Epithelial cell of proximal tubule (primary cell): ENCODE measurements at places on chromosomes 12 and 14. TPM values are rescaled to one million over a fixed set of nuclear protein-coding genes. Genes with fewer than 3 reads are reported as not detected.

Gene POTEM
- not detected in 2 replicates for total RNA-seq

Gene SERPINA10
- not detected in 2 replicates for total RNA-seq

Gene KLRK1
- total RNA-seq: not detected in 2 replicates

Gene OR6C2
- not detected in 2 replicates for total RNA-seq

Gene FAM181A
- total RNA-seq: not detected in 2 replicates

Gene MIPOL1
- 5.7 and 6.7 TPM in 2 replicates for total RNA-seq

Gene RTL1
- 0.06 TPM in 1 of 2 replicates, not detected in the other for total RNA-seq

Gene TEX52
- total RNA-seq: not detected in 2 replicates

Gene KRT82
- total RNA-seq: not detected in 2 replicates

Gene LYZ
- not detected in 2 replicates for total RNA-seq

Gene FAR2
- total RNA-seq: 13.5 and 25.2 TPM in 2 replicates
